ENCODE measurements at places on chromosomes 6 and 20. TPM values are rescaled to one million over a fixed set of nuclear protein-coding genes. Genes with fewer than 3 reads are reported as not detected.

SLC17A2 gene
- not detected for total RNA-seq

- DNase-seq: no peak
These were observed 21.5 kb upstream of the HLA-C start for GRCh38 chr6:31293343-31293742.

GRCh38 chr20:63260521-63260920, 6.3 kb upstream of the NKAIN4 start:
- no peak for DNase-seq

SRMS gene
- total RNA-seq: 1.1 TPM

GRCh38 chr6:44373051-44373450, 14.5 kb upstream of the CDC5L start:
- DNase-seq: no peak

- no peak for DNase-seq
These were observed 36.2 kb downstream of the ARHGAP18 start for GRCh38 chr6:129673748-129674147.

DNA sequence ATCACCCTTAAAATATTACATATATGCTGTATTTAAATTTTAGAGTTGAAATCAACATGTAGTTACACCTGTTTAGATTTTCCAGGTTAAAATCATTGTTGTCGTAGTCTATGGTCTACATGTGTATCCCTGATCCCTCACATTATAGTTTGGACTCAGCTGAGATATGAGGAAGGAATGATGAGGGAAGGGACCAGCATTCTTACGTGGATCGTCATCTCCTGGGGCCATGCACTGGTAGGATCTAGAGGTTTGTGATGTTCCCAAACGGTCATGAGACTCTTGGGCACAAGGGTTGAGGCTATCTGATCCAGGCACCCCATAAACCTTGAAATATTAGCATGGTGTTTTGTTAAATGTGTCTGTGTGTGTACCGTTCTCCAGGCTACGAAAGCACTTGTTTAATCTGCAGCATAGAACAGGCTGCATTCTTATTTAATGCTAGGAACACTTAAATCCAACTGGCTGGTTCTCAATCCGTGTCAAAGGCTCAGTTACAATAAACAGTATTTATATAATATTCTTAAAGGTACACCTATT, 55.4 kb downstream of the IPCEF1 start:
- DNase-seq: no peak

NRSN1 gene
- 0.39 TPM for total RNA-seq

DNA sequence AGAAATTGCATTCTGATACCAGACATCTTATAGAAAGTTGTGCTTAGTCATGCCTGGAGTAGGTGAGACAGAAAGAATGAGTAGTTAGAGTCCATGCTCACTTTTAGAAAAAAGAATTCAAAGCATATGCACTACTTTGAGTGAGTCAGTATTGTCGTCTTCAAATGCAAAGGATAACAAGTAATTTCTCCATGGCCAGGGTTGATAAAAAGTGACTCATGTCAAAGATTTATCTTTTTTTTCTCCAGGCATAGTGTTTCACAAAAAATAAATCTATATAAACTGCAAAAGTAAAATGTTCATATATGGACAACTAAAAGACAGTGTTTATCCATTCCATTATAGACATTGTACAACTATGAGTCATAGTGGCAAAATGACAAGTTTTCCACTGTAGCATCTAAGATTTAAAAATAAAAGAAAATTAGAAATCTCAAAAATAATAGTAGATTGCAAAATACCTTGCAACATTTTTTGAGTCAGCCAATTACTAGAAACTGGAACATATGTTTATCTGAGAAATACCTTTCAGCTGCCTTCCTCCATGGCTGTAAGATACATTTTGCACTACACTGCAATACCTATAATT, 329.6 kb downstream of the GRIK2 start:
- no peak for DNase-seq

GRCh38 chr20:45449528-45449927, 20.0 kb upstream of the WFDC2 start:
- DNase-seq: no peak

CST9 gene
- total RNA-seq: not detected

POM121L2 gene
- total RNA-seq: not detected

HUS1B gene
- 1.1 TPM for total RNA-seq

ACSS1 gene
- 19.7 TPM for total RNA-seq
